ENCODE measurements at places on chromosomes 4 and X.

- DNase-seq: no peak
Observed at GRCh38 chrX:82127228-82128123, 925.6 kb downstream of the SH3BGRL start.

- no peak for DNase-seq
Observed at GRCh38 chrX:56987741-56988140, 7.6 kb downstream of the SPIN3 start.

DNA sequence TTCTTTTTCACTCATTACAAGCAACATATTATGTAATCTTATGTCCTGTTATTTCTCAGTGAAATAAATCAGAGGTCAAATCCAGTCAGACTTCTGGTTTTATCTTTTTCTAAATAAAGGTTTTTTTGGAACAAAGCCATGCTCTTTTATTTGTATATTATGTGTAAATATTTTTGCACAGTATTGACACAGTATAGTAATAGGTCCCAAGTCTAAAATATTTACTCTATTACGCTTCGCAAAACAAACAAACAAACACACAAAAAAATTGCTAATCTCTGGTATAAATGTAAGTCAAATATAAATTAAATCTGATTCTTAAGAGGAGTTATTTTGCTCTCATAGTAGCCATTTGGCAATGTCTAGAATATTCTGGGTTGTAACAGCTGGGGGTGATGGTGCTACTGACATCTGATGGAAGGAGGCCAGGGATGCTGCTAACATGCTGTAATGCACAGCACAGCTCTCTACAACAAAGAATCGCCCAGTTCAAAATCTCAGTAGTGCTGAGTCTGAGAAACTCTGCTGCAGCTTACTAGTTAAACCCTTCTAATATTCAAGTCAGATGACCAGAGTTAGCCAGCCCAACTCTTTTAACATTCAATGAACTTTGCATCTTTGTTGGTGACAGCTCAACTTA, 602.1 kb downstream of the RAB28 start:
- DNase-seq: no peak

GRCh38 chr4:25178838-25179261, 18.6 kb upstream of the SEPSECS start:
- no peak for DNase-seq

GRCh38 chrX:31483336-31483735, 411.5 kb upstream of the FTHL17 start:
- DNase-seq: peak; percentile 21

GRCh38 chrX:68944211-68944610, 115.4 kb downstream of the EFNB1 start:
- no peak for DNase-seq

GRCh38 chr4:130419211-130419975, 1323.4 kb downstream of the C4orf33 start:
- DNase-seq: no peak

- no peak for DNase-seq
Observed at GRCh38 chr4:156487107-156487506, 484.5 kb downstream of the PDGFC start.

DNA sequence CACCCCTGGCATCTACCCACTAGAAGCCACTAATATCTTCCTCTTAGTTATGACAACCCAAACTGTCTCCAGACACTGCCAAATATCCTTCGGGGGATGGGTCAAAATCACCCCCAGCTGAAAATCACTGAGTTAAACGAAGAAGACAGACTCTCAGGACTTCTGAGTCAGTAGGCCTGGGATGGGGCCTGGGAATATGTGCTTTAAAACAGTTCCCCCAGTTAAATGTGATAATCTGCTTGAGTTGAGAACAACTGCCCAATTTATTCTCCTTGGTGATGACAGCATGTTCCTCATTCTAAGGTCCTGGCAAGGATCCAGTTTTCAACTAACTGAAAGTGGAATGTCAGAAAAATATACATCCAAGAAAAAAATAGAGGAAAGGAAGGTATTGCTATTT, 52.4 kb downstream of the CBLL2 start:
- DNase-seq: peak; percentile 13

- no peak for DNase-seq
Observed at GRCh38 chrX:23854122-23854521, 53.6 kb downstream of the APOO start.

- DNase-seq: no peak
Observed at GRCh38 chr4:184329659-184330400, 112.2 kb upstream of the ENPP6 start.

DNA sequence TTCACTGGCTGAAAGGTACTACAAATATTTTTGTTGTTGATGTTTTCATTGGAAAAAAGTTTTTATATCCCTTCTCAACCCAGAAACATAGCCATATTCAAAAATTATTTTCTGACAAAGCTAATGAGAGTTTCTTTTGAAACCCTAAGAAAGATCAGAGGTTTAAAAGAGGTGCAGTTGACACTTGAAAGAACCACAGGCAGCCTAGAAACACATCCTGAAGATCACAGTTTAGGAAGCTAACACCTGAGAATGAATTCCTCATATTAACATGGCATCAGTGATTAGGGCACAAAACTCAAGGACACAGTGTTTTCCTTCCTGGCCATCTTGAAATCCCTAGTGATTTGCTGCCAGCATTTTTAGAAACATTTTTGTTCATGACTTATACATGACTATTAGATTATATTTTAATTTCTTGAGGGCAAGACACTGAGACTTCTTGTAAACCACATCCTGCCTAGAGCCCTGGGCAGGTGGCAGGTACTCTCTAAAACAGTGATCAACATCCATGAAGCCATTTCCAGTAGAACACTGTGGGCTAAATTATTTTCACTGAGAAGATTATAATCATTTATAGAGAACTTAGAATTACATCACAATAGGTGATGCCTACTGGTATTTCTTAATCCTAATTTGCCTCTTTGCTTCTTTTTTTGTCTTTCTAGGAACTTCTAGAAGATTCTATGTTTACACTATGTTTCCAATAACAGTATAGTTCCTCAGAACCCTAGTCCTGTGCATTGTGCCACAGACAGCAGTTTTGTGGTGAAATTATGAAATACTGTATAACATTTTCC, 80.0 kb downstream of the ARSJ start:
- no peak for DNase-seq

DNA sequence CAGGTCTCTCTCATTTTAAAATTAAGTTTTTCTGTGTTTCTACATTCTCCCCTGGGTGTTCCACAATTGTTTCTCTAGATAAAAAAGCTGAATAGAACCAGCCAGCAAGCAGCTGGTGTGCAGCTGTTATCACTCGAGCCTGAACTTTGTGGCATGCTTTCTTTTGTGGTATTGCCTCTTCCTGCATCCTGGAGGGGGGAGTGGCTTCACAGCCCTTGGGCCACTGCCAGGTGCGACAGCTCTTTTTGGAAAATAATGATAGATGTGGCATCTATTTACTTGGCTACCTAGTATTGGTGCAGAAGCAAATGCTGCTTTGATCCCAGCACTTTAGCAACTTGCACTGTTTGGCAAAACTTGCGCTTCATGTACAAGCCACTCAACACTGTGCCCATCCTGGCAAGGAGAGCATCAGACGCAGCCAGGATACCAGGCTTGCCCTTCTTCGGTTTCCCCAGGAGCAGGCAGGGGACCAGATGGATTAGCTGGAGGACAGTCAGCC, 69.4 kb downstream of the HMGB2 start:
- peak; percentile 64 for DNase-seq

GRCh38 chr4:114922592-114922933, 190.9 kb downstream of the NDST4 start:
- DNase-seq: no peak

GRCh38 chr4:113781439-113782040, 20.0 kb upstream of the CAMK2D start:
- peak; percentile 39 for DNase-seq
